ENCODE measurements at places on chromosomes 16 and 17. TPM values are rescaled to one million over a fixed set of nuclear protein-coding genes. Genes with fewer than 3 reads are reported as not detected.

DNA sequence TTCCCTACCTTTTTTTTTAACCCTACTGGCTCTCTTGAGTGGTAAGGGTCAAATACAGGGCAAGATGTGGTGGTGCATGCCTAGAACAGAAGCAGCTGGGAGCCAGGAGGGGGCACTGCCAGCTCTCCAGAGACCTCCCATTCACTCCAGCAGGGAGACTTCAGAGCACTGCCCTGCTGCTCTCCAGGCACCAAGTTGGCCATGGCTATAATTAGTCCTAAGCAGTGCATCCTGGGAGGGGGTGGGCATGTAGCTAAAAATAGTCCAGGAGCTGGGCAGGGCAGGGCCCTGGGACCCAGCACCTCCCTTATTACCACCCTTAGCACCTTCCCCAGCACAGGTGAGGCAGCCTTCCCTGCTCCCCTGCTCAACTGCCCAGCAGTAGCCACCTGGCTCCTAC is 3.5 kb downstream of the CORO6 start:
- no peak for DNase-seq
- H3K4me3 ChIP-seq: no peak overlapping the region
- H3K27me3 ChIP-seq: no peaks in the 10 kb centered on the region

DNA sequence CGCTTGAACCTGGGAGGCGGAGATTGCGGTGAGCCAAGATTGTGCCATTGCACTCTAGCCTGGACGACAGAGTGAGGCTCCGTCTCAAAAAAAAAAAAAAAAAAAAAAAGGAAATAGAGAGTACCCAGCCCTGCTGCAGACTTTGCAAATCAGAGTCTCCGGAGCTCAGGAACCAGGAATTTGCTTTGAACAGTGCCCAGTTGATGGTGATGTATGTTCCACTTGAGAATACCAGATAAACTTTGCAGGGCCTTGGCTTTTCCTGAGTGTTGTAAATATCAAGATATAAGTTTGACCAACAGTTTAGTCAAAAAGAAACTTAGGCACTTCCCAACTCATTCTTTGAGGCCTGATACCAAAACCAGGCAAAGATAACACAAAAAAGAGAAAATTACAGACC is 30.6 kb upstream of the MAP3K14 start:
- no peaks in the 10 kb centered on the region for H3K4me1 ChIP-seq
- H3K27me3 ChIP-seq: no peaks in the 10 kb centered on the region
- H3K36me3 ChIP-seq: no peaks in the 10 kb centered on the region
- no peak overlapping the region for H3K27ac ChIP-seq
- DNase-seq: no peak

- H3K27me3 ChIP-seq: no peaks in the 10 kb centered on the region
- no peak for DNase-seq
- no peaks in the 10 kb centered on the region for H3K4me1 ChIP-seq
- H3K27ac ChIP-seq: no peak overlapping the region
Measured at GRCh38 chr16:51710186-51710585, 559.1 kb upstream of the SALL1 start.

DNA sequence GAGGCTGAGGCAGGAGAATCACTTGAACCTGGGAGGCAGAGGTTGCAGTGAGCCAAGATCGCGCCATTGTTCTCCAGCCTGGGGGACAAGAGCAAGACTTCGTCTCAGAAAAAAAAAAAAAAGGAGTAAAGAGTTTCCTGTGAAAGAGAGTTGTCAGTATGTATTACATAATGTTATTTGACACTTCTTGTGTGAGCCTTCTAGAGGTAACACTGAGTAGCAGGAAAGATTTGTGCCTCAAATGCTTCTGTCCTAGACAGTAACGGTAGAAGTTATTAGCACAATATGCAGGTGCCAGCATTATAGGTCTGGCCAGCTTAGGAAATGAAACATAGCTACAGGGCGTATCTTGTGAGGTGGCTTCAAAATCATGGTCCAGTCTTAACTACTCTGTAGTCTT is 6.2 kb downstream of the RPS6KB1 start:
- no peaks in the 10 kb centered on the region for H3K27me3 ChIP-seq
- no peak overlapping the region for H3K4me3 ChIP-seq
- no peaks in the 10 kb centered on the region for H3K36me3 ChIP-seq

DNA sequence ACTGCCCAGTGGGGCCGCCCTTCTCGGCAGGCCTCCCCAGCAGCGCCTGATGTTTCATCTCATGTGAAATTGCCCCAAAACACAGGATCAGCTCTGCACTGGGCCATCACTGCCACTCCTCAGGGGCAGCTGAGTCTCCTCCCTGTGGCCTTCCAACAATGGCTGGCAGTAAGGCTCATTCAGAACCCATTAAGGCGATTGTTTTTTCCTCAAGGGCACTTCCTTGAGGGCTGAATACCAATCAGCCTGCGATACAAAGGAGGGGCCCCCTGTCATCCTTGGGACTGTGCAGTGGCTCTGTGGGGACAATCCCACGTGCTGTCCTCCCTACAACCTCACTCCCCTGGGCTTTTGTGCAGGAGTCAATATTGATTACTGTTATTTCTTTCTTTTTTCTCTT is 47.5 kb downstream of the XYLT1 start:
- H3K4me3 ChIP-seq: no peak overlapping the region
- H3K27ac ChIP-seq: no peak overlapping the region
- DNase-seq: no peak
- H3K4me1 ChIP-seq: no peaks in the 10 kb centered on the region
- no peaks in the 10 kb centered on the region for H3K27me3 ChIP-seq

- no peaks in the 10 kb centered on the region for H3K27me3 ChIP-seq
- H3K4me3 ChIP-seq: no peak overlapping the region
- H3K4me1 ChIP-seq: peaks cover 2% of the 10 kb centered on the region
- DNase-seq: no peak
- H3K27ac ChIP-seq: no peak overlapping the region
Measured at GRCh38 chr17:10727192-10727591, 2.6 kb downstream of the TMEM220 start.

DNA sequence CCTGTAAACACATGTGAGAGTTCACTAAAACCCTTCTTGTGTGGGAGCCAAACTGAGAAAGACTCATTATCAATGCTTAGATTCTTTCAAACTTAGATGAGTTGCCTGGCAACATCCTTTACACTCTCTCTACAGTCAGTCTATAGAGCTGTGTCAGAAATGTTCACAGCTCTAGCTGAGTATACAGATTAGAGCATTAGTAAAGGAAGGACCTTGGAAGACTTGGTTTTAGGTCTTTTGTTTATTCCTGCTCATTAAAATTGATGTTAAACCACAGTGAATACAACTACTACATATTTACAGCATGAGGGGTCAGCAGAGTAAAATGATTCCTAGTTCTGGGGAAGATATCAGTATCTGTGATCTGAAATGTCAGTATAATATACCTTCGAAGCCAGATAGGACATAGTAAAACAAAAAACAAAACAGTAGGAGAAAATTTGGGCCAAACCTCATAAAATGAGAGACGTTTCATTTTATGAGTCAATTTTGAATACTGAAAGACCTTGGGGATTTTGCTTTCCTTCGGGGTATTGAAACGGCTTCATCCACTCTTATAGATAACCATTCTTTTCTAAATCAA is 186.0 kb downstream of the TANC2 start:
- H3K36me3 ChIP-seq: no peaks in the 10 kb centered on the region

GRCh38 chr16:11168386-11169051 is 87.5 kb downstream of the SOCS1 start:
- H3K4me1 ChIP-seq: peaks cover 3% of the 10 kb centered on the region
- H3K4me3 ChIP-seq: no peak overlapping the region
- H3K27ac ChIP-seq: no peak overlapping the region

DNA sequence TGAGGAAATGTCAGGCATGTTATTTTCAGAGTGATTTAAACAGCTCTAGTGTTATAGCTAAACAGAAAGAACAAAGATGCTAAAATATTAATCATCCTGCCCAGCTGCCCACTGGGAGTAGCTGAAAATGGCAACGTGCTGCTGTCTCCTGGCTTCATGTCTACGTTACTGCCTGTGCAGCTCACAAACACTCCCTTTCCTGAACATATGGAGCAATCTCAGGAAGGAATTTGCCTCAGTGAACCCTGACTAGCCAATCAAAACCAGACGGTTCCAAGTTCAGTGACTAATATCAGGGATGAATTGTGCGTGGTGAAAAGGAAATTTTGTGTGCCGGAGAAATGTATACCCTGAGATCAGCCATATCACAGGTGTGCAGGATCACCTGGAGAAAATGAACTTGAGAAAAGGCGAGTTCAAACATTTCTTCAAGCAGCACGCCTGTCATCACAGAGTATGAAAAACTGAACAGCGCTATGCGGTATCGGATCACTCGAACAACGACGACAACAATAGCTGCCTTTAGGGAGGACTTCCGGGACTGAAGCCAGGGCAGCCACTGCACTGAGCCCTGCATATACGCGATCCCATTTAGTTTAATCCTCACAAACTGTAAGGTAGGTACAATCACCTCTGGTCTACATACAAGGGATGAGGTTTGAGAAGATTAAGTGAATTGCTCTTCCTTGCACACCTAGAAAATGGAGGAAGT is 110.3 kb downstream of the STX8 start:
- H3K36me3 ChIP-seq: no peaks in the 10 kb centered on the region
- H3K4me3 ChIP-seq: no peak overlapping the region
- H3K27ac ChIP-seq: peak overlapping the region; percentile 1
- no peaks in the 10 kb centered on the region for H3K27me3 ChIP-seq
- peaks cover 2% of the 10 kb centered on the region for H3K4me1 ChIP-seq

DNA sequence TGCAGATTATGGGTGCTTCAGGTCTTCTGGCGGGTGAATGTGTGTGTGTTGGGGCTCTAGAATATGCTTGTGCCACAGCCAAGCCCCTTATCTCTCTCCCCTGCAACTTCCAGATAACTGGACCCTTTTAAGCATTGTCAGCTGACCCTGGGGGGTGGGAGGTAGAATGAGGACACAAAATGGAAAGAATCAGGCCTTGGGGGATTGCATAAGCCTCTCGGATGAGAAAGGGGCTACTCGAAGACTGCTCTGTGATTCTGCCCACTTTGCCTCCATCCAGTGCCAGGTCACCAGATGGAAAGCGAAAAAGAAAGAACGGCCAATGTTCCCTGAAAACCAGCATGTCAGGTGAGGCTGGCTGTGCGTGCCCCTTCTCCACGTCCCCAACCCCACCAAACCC is 13.8 kb downstream of the THRA start:
- no peak for DNase-seq
- H3K27me3 ChIP-seq: no peaks in the 10 kb centered on the region
- peak overlapping the region; percentile 54 for H3K4me3 ChIP-seq
- peaks cover 34% of the 10 kb centered on the region for H3K4me1 ChIP-seq
- H3K27ac ChIP-seq: peak overlapping the region; percentile 91

GRCh38 chr17:27807567-27808470 is 7.5 kb upstream of the NOS2 start:
- no peaks in the 10 kb centered on the region for H3K4me1 ChIP-seq
- H3K27ac ChIP-seq: no peak overlapping the region
- no peak overlapping the region for H3K4me3 ChIP-seq
- no peaks in the 10 kb centered on the region for H3K27me3 ChIP-seq
- DNase-seq: no peak

NPIPA5 gene
- not detected for total RNA-seq

CIBAR2 gene
- total RNA-seq: not detected

PLA2G10 gene
- not detected for total RNA-seq

ASPHD1 gene
- total RNA-seq: not detected

SECTM1 gene
- total RNA-seq: 49.5 TPM

RNF40 gene
- 66.3 TPM for total RNA-seq

DHRS11 gene
- total RNA-seq: 11.8 TPM

Data from ascending aorta (tissue), 2 donors.